Chondrocyte (in vitro differentiated cells): ENCODE measurements at places on chromosomes 11 and 22. TPM values are rescaled to one million over a fixed set of nuclear protein-coding genes. Genes with fewer than 3 reads are reported as not detected.

GRCh38 chr11:19574916-19575315 lies 137.7 kb upstream of the NAV2 start:
- peaks cover 1% of the 10 kb centered on the region for H3K36me3 ChIP-seq
- no peak for DNase-seq
- peaks cover 1% of the 10 kb centered on the region for H3K27me3 ChIP-seq

GRCh38 chr11:129035244-129035643 lies 92.6 kb upstream of the TP53AIP1 start:
- DNase-seq, result no peak
- peaks cover 10% of the 10 kb centered on the region for H3K36me3 ChIP-seq
- H3K27ac ChIP-seq, result no peak overlapping the region
- no peaks in the 10 kb centered on the region for H3K27me3 ChIP-seq
- H3K4me3 ChIP-seq, result no peak overlapping the region

DNA sequence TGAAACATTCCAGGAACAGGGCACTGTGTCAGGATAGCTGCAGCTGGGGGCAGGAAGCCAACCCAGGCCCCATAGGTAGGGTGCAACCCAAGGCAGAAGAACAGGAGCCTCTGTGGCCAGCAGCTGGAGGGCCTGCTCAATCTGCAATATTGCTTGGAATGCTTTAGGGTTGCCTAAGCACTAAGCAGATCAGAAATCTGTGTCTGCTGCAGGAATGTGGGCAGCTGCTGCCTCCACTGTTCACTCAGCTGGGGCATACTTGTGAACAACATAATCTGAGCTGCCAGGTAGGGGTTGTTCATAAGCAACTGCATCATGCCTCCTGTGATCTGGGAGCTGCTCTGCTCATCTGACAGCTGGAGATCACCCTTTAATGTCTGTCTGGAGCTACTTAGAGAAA lies 1.7 kb downstream of the UBQLNL start:
- no peaks in the 10 kb centered on the region for H3K4me1 ChIP-seq
- no peak overlapping the region for H3K27ac ChIP-seq
- DNase-seq, result no peak
- H3K27me3 ChIP-seq, result peaks cover 15% of the 10 kb centered on the region
- peaks cover 1% of the 10 kb centered on the region for H3K36me3 ChIP-seq

DNA sequence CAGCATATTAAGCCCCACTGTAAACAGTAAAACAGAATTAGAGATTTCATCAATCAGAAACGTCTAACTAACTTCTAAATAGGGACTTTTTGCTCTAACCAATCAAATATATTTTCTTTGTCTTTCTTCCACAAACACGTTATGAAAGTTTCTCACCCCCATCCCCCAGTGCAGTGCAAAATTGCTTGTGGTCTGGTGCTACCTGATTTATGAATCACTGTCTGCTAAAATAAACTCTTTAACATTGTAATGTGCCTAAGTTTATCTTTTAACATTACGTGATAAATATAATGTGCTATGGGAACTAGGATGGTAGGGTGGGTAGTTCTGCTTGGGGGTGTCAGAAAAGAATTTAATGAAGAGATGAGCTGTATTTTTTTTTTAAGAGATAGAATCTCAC lies 47.3 kb upstream of the SLC5A1 start:
- H3K27ac ChIP-seq, result no peak overlapping the region
- no peaks in the 10 kb centered on the region for H3K36me3 ChIP-seq
- no peaks in the 10 kb centered on the region for H3K4me1 ChIP-seq
- DNase-seq, result no peak
- peaks cover 30% of the 10 kb centered on the region for H3K27me3 ChIP-seq
- no peak overlapping the region for H3K4me3 ChIP-seq

DNA sequence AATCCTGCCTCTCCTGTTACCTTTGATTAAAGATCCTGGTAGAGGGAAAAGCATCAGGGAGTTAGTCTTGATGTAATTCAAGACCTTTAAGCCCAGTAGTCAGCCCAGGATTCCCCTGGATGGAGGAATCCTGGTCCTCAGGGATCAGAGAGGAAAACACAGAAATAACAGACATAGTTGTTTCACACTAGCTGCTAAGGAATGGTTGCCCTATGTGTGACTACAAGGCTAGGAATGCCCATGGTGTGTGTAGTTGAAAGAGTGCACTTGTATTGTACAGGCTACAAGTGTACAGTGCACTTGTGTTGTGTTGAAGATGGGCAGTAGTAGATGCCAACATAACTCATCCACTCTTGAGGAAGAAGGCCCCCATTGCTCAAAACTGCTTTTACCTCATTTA lies 226.8 kb downstream of the AASDHPPT start:
- no peak overlapping the region for H3K4me3 ChIP-seq
- no peak overlapping the region for H3K27ac ChIP-seq
- H3K36me3 ChIP-seq, result no peaks in the 10 kb centered on the region
- DNase-seq, result no peak

GRCh38 chr11:30488304-30488998 lies 97.7 kb downstream of the MPPED2 start:
- H3K27ac ChIP-seq, result peak overlapping the region; percentile 28
- H3K4me1 ChIP-seq, result peaks cover 22% of the 10 kb centered on the region
- peaks cover 17% of the 10 kb centered on the region for H3K27me3 ChIP-seq
- peak overlapping the region; percentile 33 for H3K4me3 ChIP-seq

DNA sequence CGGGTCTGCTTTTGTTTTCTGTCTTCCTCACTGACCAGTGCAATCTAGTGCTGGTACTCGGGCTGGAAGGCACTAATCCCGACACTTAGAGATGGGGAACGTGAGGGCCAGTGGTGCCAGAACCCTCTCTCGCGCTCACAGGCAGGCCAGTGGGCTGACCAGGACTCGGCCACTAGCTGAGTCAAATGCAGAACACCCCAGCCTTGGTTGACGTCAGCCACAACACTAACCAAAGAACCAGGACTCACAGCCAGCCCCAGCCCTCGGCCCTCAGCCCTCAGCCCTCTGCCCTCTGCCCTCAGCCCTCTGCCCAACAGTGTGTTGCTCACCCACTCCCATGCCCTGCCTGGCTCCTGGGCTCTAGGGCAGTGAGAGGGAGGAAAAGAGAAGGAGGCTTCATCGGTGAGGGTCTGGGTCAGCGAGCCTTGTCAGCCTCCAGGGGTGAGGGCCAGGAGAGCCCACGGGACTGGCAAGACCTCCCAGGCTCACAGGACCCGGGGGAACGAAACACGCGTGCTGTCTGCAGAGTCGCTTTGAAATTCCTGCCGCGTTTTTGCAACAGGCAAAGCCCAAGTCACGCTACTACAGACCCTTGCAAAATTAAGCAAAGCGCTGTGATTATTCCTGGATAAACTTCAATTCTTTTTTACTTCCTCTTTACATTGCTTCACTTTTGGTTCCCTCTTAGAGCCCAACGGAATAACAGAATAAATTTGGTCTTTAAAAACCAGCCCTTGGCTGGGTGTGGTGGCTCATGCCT lies 27.5 kb downstream of the KIAA0930 start:
- H3K36me3 ChIP-seq, result peaks cover 3% of the 10 kb centered on the region
- DNase-seq, result peak; percentile 72
- H3K27ac ChIP-seq, result peak overlapping the region; percentile 96
- H3K4me1 ChIP-seq, result peaks cover 64% of the 10 kb centered on the region

GRCh38 chr11:126733685-126734084 lies 266.9 kb downstream of the KIRREL3 start:
- DNase-seq, result no peak
- H3K36me3 ChIP-seq, result peaks cover 3% of the 10 kb centered on the region
- H3K27me3 ChIP-seq, result peaks cover 2% of the 10 kb centered on the region
- no peak overlapping the region for H3K4me3 ChIP-seq
- H3K27ac ChIP-seq, result no peak overlapping the region

- peaks cover 25% of the 10 kb centered on the region for H3K4me1 ChIP-seq
- H3K36me3 ChIP-seq, result peaks cover 8% of the 10 kb centered on the region
Observed at GRCh38 chr11:95849087-95849825, 59.0 kb downstream of the CEP57 start.

The MS4A1 gene
- total RNA-seq, result not detected in 3 replicates

The APOL1 gene
- 16.7 to 38.4 TPM (median 16.9 TPM) in 3 replicates for total RNA-seq

The SPDYC gene
- not detected in 3 replicates for total RNA-seq

The TSSK2 gene
- not detected in 3 replicates for total RNA-seq

The FOLH1 gene
- total RNA-seq, result not detected in 3 replicates

The OR10A2 gene
- not detected in 3 replicates for total RNA-seq
